ENCODE measurements at places on chromosomes 7 and 10.

- DNase-seq: no peak
Observed at GRCh38 chr7:22351329-22351692, 5.6 kb downstream of the RAPGEF5 start.

- DNase-seq: peak; percentile 62
Observed at GRCh38 chr7:28922624-28923331, 35.4 kb downstream of the TRIL start.

DNA sequence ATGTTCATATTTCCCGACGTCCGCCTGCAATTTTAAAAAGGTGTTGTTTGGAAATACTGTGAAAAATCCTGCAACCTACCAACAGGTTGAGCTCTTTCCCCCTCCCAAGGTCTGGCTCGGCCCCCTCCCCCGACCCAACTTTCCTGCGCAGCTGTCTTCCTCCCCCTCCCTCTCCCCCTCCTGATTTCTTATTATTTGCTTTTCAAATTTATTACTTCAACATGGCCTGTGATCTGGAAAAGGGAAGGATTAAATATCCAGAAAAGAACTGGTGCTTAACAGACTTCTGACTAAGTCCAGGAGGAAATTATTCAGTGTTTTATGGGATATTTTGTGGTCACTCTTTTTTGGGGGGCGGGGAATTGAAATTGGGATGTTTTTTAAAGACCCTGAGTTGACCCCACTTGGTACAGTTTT is 2.4 kb downstream of the ARID5B start:
- DNase-seq: no peak

DNA sequence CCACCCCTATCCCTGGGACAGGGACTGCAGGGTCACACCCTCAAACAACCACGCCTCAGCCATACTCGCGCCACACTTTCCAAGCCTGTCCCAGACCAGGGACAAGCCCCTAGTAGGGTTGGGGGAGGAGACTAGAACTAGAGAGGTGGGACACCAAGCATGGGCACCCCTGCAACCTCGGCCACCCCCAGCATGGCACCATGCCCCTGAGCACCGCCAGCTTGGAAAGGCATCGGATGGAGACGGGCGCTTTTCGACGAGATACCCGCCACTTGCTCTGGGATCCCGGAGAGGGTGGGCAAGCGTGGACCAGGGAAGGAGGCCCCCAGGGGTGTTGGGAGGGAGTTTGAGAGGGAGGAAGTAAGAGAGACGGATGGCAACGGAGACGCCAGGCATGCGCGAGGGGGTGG is 13.1 kb upstream of the KMT2E start:
- DNase-seq: no peak

DNA sequence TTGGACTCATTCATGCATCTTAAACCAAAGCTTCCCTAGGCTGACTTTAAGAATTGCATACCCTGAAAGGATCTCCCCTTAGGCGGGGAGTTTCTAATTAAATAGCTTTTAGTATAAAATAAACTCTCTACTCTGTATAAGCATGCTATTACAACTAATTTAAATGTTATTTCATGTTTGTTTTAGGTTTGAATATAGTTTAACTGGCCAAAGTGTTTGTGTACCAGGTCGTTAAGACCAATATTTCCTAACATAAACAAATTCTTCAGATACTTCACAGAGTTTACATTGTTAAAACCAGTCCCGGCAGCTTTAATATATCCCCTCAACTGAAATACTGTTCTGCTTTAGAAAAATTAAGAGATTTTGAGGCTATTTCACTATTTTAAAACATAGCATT is 2.3 kb downstream of the GLI3 start:
- no peak for DNase-seq

- DNase-seq: no peak
Observed at GRCh38 chr10:125768219-125768855, 7.3 kb downstream of the MMP21 start.

GRCh38 chr7:77416621-77417371 is 647 bp upstream of the GSAP start:
- no peak for DNase-seq
